ENCODE measurements at places on chromosomes 13 and 19. TPM values are rescaled to one million over a fixed set of nuclear protein-coding genes. Genes with fewer than 3 reads are reported as not detected.

Gene NUP58
- total RNA-seq = 77.3 TPM

Gene ZNF99
- not detected for total RNA-seq

Gene ZGLP1
- 2.8 TPM for total RNA-seq

Gene CYP4F11
- not detected for total RNA-seq

Gene MCF2L
- 22.2 TPM for total RNA-seq

Gene NAPSA
- 0.67 TPM for total RNA-seq

Gene GDF15
- not detected for total RNA-seq

Gene KLK14
- total RNA-seq = 0.35 TPM

Gene GPR12
- not detected for total RNA-seq

Gene GZMM
- 38.3 TPM for total RNA-seq

Gene SLITRK1
- total RNA-seq = not detected

Gene CABP5
- 0.32 TPM for total RNA-seq

Gene PCDH9
- total RNA-seq = 0.59 TPM

Gene HCN2
- 1.2 TPM for total RNA-seq

Gene PBX4
- 85.3 TPM for total RNA-seq

Gene KRTDAP
- total RNA-seq = not detected

Gene EXOC3L2
- not detected for total RNA-seq

Gene ADGRE1
- 2.4 TPM for total RNA-seq

Gene ZFP14
- total RNA-seq = 4.8 TPM

Gene CEACAM7
- total RNA-seq = not detected

Gene FGF22
- total RNA-seq = 0.81 TPM

Gene TINCR
- total RNA-seq = 3.1 TPM

Gene SIGLECL1
- not detected for total RNA-seq

Gene S1PR4
- 159 TPM for total RNA-seq

Data from CD4-positive, CD25-positive, alpha-beta regulatory T cell (primary cell).